ENCODE measurements at places on chromosomes 12 and 14.
A peak's percentile ranks its signal among the peaks of the same experiment; 100 is the strongest.

- peak; percentile 45 for DNase-seq
These were observed 15.5 kb downstream of the TRMT5 start for GRCh38 chr14:60965402-60965801.

GRCh38 chr12:128989287-128989686, 136.0 kb downstream of the GLT1D1 start:
- no peak for DNase-seq

GRCh38 chr14:73249564-73250316, 12.4 kb downstream of the PAPLN start:
- no peak for DNase-seq

DNA sequence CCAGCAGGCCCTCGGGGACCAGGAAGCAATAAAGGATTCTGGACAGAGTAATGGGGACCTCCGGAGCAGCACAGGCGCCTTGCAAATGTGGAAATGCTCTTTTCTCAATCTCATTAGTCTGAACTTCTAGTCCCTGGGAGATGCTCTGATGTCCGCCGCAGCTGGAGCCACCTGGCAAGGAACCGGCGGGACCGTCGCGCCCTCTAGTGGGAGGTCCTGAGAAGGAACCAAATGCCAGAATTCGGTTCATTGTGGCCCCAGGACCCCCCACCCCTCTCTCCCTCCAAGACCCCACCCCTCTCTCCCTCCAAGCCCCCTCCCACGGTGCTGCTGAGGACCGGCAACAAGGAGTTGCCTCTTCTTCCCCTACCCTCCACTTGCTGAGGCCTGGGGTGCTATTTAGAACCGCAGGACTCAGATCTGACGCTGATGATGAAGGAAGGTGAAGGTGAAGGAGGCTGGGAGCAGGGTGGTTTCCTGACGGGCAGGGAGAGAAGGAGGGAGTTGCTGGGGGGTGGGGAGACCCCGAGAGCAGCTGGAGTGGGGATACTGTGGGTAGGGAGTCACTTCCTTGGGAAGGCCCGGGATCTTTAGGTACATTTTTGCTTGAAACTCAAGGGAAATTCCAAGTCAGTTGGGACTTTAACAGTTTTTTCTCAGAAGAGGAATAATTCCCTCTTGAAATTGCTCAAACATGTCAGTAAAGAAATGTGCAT, 42.5 kb downstream of the SMIM41 start:
- peak; percentile 61 for DNase-seq

DNA sequence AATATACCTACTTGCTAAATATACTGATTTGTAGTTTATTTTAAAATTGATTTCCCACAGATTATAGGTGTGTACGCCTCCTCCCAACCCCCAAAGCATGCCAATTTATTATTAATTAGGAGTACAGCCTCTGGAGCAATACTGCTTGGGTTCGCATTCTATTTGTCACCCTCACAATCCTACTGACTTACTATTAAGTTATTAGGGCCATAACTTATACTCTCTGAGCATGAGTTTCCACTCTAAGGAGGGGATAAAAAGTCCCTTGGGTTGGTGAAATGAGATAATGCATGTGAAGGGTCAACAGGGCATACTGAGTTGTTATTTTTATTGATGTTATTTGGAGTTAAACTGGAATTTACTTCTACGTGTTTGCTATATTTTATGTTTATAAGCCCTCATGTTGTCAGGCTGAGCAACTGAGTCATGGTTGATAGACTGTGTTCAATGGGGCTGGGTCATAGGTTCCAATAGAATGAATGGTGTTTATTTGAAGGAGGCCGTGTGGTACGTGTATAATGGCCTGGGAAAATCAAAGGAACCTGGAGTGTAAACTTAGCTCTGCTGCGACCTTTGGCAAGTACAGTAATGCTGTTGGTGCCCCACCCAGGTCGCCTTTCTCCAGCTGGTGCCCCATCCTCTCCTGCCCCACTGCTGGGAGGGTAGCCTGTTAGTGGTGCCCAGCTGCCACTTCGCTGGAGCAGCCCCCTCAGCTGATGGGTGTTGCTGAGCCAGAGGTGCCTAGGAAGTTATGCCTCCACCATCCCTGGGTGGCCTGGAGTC, 99.3 kb upstream of the PTPRB start:
- no peak for DNase-seq

DNA sequence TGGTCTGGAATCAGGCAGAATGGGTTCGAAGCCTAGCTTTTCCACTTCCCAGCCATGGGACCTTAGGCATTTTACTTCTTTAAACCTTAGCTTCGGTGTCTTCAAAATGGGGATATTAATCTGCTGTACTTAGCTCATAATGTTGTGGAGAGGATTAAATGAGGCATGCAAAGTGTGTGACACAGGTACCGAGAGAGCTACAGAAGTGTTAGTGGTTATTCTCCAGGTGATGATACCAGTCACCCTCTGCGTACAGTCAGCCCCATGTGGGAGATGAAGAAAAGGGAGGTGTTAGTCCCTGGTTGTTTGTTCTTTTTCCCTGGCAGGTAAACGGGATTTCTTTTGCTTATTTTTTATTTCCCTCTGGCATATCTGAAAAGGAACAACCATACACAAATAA, 212.1 kb downstream of the PHLDA1 start:
- DNase-seq: peak; percentile 65

GRCh38 chr12:108335349-108336119, 3.6 kb downstream of the CMKLR1 start:
- no peak for DNase-seq

DNA sequence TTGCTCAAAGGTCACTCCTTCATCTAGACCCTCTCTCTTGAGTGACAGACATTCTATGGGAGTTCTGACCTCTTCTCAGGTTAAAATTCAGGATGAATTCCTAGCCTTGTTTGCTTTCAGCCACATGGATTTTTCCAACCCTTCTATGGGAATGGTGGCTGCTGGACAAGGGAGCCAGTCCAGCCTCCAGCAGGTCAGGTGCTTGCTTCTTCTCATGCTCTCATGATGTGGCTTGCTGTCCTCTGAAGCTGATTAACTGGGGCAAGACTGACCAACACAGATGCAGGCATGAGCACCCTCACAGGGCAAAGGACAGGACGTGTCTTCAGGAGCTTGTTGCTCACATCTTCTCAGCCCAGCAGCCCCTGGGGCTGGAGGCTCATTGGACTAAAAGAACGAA, 97.2 kb upstream of the SLC35F4 start:
- DNase-seq: no peak

- DNase-seq: no peak
These were observed 1.4 kb upstream of the DNAJC14 start for GRCh38 chr12:55830601-55831446.

DNA sequence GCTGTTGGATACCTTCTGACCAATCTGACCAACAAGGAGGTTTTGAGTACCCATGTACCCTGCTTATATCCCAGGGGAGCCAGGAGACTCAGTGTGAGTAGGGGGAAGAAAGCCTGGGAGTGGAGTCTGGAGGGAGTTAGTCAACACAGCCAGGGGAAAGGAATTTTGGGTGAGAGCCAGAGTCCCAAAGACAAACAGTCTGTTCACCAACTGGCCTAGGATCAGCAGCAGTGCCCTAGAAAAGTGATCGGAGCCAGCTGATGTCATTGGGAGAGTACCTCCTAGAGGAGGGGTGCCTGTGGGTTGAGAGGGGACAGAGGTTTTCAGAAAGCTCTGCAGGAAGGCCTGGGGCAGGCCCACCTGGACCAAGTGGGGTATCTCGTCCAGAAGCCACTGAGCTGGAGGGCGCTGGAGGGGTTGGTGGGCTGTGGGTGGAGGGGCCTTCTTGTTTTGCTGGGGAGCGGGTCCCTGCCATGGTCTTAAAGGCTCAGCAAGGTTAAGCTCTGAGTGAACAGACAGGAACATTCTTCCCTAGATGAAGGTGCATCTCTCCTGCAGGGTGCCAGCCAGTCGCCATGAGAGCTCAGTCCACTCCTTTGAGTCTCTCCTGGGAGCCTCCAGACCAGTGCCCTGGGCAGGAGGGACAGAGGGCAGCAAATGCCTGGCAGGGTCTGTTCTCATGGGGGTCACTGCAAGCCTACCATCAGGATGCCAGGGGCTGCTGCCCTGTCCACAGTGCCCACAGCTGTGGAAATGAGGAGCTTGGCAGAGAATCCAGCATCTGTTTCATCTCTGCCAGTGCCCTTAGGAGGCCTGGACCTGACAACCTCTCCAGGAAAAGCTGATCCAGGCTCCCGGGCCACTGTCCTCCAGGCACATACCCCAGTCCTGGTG, 63.6 kb downstream of the CHGA start:
- DNase-seq: peak; percentile 61

DNA sequence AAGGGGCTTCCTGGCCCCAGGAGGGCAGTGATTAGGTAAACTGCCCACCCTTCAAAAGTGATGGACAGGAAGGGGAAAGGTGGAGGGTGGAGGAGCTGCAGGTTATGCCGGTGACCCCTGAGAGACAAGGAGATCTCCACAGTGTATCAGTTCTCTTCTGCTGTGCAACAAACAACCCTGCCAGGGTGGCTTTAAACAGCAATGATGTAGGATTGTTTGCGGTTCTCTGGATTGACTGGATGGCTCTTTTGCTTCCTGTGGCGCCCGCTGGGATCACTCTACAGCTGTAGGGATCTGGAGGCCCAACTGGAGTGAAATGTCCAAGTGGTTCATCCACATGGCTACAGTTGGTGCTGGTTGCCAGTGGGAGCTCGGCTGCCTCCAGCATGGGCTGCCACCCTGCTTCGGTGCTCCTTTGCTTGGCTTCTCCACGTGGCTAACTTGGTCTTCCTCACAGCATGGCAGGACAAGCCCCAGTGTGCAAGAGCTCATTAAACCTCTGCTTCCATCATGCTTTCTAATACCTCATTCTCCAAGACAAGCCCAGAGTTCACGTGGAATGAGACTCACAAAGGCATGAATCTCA, 8.6 kb upstream of the ANKRD9 start:
- DNase-seq: no peak

- no peak for DNase-seq
These were observed 170.0 kb upstream of the RMST start for GRCh38 chr12:97292588-97292987.

DNA sequence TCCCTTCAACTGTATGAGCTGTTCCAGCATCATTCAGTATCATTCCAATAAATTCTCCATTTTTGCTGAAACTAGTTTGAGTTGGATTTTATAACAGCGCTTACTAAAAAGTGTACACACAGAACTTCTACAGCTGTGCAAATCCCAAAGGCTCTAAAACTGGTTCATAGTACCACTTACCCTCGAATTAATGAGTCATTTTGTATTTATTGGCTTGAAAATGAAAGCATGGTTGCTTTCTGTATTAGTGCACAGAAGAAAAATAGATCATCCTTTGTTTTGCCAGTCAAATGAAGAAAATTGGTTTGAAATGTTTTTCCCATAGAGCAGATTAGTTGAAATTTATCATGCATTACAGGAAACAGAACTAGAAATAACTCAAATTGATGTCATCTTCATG, 268.3 kb upstream of the CPNE8 start:
- no peak for DNase-seq

- DNase-seq: no peak
These were observed 54.9 kb downstream of the OTOGL start for GRCh38 chr12:80154261-80154660.

GRCh38 chr12:120237360-120238171, 28.0 kb downstream of the PXN start:
- DNase-seq: peak; percentile 73

DNA sequence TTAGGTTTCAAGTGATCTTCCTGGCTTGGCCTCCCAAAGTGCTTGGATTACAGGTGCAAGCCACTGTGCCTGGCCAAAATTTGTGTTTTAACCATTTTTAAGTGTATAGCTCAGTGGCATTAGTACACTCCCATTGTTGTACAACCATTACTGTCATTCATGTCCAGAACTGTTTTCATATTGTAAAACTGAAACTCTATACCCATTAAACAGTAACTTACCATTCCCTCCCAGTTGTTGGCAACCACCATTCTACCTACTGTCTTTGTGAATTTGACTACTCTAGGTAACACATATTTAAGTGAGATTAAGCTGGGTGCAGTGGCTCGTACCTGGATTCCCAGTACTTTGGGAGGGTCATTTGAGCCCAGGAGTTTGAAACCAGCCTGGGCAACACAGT, 67.3 kb upstream of the KCNH3 start:
- no peak for DNase-seq

DNA sequence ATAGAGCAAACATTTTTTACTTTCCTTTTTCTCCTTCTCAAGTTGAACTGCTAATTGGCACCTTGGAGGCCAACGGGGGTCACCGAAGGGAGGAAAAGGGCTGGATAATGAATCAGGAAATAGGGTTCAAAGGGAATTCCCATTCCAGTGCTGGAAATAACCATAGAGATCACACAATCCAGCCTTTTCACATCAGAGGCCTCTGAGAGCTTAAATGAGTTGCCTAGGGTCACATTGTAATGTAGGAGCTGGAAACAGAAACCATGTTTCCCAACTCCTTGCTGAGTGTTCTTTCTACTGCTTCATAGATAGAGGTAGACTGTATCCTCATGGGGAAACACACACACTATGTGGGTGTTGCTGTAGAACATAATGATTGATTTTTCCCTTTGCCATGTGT, 60.6 kb upstream of the DDHD1 start:
- DNase-seq: no peak

DNA sequence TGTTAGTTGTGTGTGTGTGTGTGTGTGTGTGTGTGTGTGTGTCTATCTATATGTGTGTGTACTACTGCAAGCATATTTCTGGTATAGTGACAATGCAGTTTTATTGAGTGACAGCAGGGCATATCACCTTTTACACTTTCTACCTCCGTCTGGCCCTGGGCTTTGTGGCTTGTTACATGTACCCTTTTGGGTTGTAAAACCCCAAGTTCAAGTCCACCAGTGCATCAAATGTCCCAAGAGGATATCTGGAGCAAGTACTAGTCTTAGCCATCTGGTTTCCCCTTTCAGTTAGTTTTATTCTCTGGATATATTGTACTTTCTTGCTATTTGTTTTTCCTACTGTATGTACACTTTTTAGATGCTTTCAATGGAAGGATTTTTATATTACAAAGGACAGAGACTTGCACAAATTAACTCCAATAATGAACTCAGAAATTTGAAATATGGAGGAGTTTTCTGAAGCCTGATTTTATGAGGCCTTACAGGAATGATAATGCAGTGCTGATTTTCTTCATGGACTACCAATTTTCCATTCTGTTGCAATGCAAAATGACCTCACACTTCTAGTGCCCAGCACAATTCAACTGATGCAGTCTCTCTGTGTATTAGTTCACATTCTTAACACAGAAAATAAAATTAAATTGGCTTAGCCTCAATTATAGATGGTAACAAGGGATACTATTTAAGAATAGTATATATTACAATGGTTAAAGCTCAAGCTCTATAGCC, 29.1 kb downstream of the SLC16A7 start:
- DNase-seq: no peak

DNA sequence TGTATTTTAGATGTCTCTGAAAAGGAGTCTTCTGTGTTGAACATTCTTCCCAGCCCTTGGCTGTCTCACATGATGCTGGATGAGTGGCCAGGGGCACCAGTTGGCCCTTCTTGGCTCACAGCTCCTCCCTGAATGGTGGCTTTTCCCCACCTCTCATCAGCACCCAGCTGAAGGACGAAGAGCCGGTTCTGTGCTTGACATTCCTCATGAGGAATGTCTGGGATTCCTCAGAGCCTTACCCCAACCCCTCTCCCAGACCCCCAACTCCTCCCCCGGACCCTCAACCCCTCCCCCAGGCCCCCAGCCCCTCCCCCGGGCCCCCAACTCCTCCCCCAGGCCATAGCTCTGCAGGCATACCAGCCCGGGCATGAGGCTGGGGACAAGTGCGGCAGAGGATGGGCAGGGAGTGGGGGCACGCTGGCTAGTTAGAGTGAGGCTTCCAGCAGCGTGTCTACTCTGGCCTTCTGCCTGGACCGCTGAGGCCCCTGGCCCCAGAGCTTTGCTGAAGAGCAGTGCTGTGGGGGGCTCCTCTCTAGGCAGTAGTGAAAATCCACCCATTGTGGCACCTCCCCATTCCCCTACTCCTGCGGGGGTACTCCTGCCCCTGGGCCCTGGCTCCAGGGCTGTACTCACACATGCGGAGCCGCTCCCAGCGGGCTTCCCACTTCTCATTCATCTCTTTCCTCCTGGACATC, 64.3 kb downstream of the PLEKHG3 start:
- no peak for DNase-seq

All from kidney tubule cell (primary cell).